Activated naive CD4-positive, alpha-beta T cell treated with anti-CD3 and anti-CD28 coated beads, Interleukin-2, amount 50 U/mL, for 72 hours (primary cell): ENCODE measurements at places on chromosomes 11 and 22.

DNA sequence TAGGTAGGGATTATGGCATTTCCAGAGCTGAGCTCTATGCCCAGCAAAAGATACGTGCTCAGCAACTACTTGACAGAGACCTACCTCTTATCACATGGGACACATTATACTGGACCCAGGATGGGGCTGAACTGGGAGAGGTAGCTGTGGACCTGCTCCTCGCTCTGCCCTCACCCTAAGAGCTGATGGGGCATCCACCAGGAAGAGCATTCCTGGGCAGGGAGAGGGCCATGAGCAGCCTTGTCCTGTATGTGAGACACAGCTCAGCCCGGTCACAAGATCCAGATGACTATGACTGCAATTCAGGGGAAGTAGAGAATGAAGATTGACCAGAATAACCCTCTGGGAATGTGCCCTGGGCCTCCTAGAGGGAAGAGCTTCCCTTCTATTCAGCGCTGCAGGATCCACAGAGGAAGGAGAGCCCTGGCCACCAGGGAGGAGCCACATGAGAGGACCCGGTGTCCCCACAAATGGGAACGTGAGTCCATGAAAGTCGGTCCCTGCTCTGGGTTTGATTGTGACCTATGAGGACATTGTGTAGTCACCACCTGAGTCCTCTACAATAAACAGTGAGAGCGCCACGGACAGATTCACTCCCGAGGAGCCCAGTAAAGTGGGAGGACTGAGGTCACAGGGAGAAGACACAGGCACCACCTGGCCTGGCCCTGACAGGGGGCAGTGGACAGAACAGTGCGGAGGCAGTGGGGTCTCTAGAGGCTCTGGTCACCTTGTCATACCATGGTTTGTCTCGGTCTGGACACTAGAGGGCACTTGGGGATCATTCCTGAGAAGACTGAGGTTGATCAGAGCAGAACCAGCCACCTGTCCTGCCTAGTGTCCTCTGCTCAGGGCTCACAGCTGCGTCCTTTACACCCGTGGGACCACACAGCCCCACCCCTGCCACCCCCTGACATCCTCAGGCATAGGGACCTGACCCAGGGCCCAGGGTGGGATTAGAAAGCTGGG lies 99.5 kb downstream of the ZNF280B start:
- no peak for DNase-seq

DNA sequence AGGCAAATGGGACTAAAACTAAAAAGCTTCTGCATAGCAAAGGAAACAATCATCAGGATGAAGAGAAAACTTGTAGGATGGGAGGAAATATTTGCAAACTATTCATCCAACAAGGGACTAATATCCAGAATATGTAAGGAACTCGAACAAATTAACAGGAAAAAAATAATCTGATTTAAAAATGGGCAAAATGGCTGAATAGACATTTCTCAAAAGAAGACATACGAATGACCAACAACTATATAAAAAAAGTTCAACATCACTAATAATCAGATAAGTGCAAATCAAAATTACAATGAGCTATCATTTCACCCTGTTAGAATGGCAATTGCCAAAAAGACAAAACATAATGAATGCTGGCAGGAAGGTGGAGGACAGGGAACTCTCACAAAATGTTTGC lies 12.0 kb downstream of the OR52E1 start:
- DNase-seq: no peak

DNA sequence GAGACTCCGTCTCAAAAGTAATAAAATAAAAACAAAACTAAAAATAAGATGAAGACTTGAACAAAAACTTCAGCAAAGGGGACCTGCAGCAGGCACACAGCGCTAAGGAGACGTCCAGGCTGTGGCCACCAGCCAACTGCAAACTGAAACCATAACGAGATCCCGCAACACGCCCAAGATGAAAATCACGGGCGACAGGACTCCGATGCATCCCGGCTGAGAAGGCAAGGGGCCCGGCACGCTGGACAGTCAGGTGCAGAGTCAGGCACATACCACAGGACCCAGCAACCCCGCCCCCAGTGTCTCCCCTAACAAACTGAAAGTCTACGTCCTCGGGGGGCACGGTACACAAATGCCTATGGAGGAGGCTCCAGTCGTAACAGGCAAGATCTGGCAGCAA lies 9.2 kb downstream of the HRAS start:
- DNase-seq: no peak

- DNase-seq: no peak
Measured at GRCh38 chr11:35255514-35255913, 116.5 kb downstream of the CD44 start.

DNA sequence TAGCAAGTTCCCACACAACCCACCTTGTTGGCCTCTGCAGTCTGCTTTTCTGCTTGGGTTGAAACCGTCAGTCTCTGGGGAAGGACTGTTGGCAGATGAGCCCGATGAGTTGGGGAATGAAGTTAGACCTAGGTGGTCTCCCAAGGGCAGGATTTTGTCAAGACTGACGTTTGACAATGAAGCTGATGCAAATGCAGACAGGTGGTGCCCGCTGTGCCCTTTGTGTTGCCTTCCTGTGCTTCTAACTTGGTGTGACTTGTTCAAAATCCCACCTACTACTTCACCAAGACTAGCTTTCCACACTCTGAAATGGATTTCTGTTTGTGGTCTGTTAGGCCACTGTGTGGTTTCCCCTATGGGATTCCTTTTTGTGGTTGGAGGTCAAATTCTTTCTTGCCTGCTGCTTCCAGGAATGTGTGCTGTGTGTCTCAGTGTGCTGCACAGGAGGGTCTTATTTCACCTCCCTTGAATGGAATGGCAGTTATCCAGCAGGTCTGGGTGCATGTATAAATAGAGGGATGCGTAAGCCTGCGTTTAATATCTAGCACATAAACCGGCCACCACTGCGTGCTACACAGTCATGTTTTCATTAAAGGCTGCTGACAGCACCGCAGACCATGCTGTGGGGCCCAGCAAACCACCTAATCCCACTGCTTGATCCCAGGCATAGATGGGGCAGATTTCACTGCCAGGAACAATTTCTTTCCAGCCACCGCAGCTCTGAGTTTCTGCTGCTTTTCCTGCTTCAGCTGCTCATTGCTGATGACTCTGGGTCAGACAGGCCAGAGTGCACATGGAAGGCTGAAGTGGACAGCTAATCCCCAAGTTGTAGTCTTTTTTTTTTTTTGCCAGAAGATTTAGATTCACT lies 44.8 kb downstream of the ADAMTS8 start:
- no peak for DNase-seq

- no peak for DNase-seq
Measured at GRCh38 chr22:39185601-39186012, 33.1 kb upstream of the CBX7 start.

- no peak for DNase-seq
Measured at GRCh38 chr11:115905341-115906000, 401.3 kb upstream of the CADM1 start.

GRCh38 chr11:75135021-75135650 lies 15.8 kb upstream of the SLCO2B1 start:
- no peak for DNase-seq

- no peak for DNase-seq
Measured at GRCh38 chr11:91299980-91300379, 924.6 kb upstream of the FAT3 start.

GRCh38 chr22:30422481-30423300 lies 2.9 kb upstream of the MTFP1 start:
- DNase-seq: peak; percentile 26

- no peak for DNase-seq
Measured at GRCh38 chr22:36295247-36295646, 42.3 kb downstream of the APOL1 start.

GRCh38 chr22:29408940-29409339 lies 20.6 kb upstream of the AP1B1 start:
- DNase-seq: no peak

DNA sequence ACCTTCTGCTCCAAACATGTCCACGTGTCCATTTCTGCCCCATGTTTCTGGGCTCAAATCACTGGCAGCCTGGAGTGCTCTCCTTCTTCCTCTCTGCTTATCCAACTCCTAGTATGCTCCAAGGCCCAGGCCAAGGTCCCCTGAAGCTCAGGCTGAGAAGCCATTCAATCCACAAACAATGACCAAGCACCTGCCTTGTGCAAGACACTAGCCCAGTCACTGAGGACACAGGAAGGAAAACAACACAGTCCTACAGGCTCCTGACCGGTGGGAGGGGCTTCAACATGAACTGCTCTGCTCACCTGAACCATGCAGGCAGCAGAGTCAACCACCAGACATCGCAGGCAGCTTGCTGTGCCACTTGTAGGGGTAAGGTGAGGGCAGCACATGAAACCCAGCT lies 93.6 kb downstream of the RPL27A start:
- no peak for DNase-seq

DNA sequence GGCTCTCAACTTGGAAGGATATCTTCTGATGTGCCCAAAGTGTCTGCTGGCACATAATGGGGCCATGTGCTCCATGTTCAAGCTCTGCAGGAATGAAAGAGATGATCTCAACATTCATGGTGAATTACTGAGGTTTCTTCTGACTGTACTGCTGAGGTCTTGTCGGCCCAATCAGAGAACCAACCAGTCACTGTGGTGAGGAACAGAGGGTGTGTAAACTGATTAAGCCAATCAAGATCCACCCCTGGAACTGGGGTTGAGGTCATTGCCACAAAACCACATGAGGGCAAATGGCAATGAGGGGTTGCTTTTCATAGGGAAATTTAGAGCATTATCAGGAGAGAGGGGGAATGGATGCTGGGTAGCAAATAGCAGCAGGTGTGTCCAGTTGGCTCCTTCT lies 152.3 kb upstream of the RAG2 start:
- no peak for DNase-seq

- no peak for DNase-seq
Measured at GRCh38 chr22:35124691-35125219, 58.8 kb downstream of the ISX start.

- no peak for DNase-seq
Measured at GRCh38 chr11:84965484-84965883, 661.7 kb downstream of the DLG2 start.

GRCh38 chr11:85379066-85379465 lies 248.1 kb downstream of the DLG2 start:
- no peak for DNase-seq

GRCh38 chr11:77637345-77638165 lies at the start of gene CLNS1A:
Gene CLNS1A (minus strand): TSS chr11:77637794. CDS start chr11:77637714, 80 bp downstream.
- peak; percentile 89 for DNase-seq

DNA sequence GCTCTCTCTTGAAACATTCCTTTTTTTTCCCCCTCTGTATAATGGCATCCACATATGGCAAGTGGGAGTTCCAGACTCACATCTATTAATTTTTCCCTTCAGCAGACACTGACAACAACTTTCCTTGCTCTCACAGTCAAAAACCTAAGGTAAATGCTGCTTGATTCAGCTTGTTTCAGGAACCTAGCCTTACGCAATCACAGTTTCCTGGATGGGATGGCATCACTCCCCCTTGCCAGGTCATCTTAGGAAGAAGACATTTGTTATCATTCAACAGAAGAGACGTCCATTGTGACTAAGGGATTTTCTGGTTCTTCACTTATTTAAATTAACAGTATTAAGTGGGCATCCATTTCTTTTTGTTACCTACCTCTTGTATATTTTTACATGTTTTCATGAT lies 112.0 kb upstream of the PDGFD start:
- DNase-seq: no peak

DNA sequence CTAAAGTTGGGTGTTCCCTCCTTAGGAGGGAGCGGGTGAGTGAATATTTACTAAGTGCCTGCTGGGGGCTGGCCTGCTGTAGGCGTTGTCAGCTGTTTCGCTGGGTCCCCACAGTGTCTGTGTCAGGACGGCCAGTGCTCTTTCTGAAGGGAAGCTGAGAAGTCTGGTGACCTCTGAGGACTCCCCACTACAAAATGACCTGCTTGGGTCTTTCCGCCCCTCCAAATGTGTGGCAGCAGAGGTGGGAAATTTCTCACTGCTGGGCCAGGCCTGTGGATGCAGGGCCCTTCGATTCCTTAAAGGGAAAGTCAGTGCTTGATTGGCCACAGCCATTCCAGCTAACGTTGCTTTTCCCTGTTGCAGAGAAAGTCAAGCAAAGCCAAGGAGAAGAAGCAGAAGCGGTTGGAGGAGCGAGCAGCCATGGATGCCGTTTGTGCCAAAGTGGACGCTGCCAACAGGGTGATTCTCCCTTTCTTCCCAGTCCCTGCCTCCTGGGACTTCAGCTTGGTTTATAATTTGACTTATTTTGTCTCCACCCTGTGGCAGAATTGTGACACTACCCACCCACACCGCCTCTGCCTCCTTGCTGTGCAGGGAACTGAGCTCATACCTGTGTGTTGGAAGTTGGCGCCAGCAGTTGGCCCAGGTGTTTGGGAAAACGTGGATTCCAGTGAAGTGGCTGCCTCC lies 6.8 kb downstream of the NAA40 start:
- DNase-seq: peak; percentile 38

DNA sequence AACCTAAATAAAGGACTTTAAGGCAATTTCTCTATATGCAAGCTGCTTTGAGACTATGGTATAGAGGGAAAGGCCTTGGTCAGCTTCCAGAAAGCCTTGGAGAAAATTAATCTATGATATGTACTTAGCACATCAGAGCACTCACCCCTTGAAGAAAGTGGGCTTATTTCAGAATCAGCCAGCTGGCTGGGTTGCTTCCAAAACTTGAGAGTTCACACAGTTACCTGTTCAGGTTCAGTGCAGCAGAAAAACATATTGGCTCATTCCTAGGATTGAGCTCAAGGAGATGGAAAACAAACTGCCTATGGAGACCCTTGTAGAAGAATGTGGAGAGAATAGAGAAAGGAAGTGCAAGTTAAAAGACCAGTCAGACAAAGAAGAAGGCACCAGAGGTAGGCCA lies 22.7 kb downstream of the CCDC81 start:
- DNase-seq: no peak

GRCh38 chr22:29155966-29156365 lies 49.7 kb upstream of the EMID1 start:
- peak; percentile 37 for DNase-seq

GRCh38 chr11:2434008-2434407 lies 10.3 kb downstream of the TRPM5 start:
- DNase-seq: no peak

DNA sequence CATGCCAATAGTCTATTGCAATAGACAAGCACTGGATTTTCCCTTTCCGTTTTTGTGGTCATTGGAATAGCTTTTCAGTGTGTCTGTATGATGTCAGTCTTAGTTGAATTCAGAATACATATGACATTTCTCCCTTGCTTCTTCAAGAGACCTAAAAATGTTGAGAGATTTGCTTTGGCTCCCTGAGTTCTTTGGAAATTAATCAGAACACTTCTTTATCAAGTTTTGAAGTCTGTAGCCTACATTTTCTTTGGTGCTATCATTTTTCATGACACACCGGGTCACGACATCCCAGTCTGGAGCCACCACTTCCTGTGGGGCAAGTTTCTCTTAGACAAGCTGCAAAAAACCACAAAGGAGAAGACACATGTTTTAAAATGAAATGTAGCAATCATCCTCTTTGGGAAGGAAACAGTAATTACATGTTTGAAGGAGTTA lies 847.1 kb downstream of the OPCML start:
- DNase-seq: no peak

DNA sequence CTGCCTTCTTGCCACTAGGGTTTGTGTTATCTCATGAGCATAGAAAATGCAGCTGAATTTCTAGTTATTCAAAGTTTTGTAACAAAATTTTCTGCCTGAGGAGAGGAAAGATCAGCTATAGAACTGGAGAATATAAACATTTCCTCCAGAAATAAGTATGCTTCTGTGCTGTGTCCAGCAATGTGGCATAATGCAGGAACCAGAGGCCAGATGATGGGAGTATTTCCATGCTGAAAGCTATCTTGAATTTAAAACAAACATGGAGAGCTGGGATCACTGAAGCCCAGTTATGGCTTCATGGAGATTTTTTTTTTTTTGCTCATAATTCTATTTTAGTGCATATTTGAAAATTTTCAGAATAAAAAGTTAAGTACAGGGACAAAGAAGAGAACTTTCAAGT lies 608.2 kb downstream of the SOX6 start:
- no peak for DNase-seq
